ENCODE measurements at places on chromosomes 4 and X.

- no peak for DNase-seq
Observed at GRCh38 chrX:106948641-106949040, 28.4 kb downstream of the CLDN2 start.

- DNase-seq: no peak
Observed at GRCh38 chrX:40570346-40571093, 10.2 kb upstream of the ATP6AP2 start.

DNA sequence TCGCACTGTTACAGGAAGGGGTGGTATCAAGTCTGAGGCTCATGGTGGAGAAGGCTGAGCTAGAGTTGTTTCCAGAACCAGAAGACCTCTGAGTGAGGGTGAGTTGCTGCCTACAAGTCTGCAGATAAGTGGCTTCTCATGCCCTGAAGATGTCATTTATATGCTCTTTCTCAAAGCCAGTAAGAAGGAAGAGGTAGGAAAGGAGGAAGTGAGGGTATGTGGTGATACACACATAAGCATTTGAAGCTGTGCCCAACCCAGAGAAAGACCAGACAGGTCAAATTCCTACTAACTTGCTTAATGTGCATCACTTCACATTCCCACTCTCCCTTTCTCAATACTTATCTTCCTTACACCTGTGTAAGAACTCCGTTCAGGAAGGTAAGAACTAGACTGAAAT lies at the start of gene PPBP:
Gene PPBP, minus strand, starts transcription at position 130 of the 400 bp plus-strand sequence. Its CDS starts 87 bp downstream, at position 43.
- DNase-seq: no peak

DNA sequence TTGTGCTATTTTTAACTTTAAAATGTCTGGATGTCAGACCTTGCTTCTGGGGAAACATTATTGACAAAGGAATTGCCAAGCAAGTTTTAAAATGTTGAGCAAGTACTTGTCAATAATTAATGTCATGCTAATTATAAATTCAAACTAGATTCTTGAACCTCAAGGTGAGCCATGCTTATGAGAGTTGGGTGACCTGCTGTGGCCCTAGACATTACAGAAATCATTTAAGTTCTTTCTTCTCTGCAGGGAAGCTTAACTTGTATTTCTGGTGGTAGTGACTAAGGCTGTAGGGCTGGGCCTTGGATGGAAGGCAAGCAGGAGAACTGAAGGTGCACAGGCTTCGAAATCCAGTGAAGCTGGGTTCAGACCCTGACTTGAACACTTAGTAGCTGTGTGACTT lies 14.8 kb upstream of the UCHL1 start:
- no peak for DNase-seq

DNA sequence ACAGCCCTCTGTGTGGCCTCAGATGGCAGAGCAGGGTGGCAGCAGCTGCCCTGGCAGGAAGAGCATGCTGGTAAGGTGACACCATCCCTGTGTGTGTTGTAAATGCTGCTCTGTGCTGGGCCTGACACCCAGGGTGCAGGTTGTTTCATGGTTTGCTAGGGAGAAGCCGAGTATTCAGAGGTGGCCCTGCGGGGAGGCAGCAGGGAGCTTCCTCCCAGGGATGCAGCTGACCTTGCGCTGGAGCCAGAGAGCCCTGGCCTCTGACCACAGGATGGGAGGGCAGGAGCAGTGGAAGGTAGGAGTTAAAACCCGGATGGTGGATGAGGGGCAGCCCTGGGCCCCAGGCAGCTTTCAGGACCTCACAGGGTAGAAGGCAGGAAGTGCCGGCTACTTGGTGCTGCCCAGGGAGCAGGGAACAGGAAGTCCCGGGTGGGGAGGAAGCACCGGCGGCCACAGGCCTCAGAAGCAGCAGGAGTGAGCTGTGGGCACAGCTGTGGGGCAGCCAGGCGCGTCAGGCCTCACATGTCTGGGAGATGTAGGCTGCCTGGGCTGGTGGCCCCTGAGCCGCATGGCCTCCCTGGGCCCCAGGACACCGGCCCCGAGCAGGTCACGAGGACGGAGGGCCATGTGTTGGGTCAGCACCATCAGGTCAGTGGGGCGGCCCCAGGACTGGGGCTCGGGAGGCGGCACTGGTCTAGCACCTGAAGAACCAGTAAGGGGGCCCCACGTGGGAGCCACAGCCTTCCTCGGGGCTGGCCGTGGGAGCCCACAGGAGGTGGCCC lies 19.1 kb downstream of the SH3BP2 start:
- no peak for DNase-seq

GRCh38 chrX:107729558-107730297 lies 45.9 kb downstream of the TSC22D3 start:
- DNase-seq: no peak

- no peak for DNase-seq
Observed at GRCh38 chr4:189202869-189203271, 737.8 kb upstream of the FRG1 start.

DNA sequence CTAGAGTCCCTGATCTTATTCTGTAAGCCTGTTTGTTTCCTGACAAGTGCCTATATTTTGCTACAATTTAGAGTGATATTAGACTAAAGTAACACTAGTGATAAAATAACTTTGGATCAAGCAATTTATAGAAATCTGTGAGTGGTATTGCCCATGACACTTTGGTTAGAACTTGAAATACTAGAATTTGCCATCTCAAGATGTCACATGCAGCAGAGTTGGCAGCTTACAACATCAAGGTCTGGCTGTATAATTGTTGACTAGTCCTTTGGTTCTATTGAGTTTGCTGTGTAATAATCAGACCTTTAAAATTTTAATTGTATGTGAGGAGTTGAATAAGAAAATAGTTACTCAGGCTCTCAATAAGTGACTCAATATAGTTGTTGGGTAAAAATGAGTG lies 167.1 kb downstream of the RAPGEF2 start:
- DNase-seq: no peak

DNA sequence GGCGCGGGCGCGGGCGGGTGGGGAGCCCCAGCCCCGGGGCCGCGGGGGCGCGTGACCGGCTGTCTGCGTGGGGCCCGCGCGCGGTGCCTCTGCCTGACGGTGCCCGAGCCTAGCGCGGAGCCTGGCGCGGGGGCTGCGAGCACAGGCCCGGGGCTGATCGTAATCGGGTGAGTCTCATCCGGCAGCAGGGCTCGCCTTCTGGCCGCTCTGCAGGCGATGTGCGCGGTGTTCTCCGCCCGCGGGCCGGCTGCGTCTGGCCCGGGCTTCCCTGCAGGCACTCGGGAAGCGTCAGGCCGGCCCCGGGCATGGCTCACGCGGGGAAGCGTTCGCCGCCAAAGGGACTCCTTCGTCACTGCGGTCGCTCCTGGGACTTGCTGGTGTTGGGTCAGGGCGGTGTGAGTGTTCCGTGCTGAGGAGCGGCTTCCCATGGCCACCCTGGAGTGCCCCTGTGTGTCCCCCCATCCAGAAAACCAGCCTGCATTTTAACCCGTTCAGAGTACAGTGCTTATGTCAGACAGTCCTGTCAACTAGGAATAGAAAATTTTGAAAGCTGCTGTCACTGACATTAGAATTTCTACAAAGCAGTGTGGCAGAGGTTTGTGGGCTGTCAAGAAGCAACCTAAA lies 40.6 kb downstream of the FAM149A start:
- no peak for DNase-seq

- DNase-seq: no peak
Observed at GRCh38 chr4:54277691-54278090, 48.6 kb downstream of the PDGFRA start.

DNA sequence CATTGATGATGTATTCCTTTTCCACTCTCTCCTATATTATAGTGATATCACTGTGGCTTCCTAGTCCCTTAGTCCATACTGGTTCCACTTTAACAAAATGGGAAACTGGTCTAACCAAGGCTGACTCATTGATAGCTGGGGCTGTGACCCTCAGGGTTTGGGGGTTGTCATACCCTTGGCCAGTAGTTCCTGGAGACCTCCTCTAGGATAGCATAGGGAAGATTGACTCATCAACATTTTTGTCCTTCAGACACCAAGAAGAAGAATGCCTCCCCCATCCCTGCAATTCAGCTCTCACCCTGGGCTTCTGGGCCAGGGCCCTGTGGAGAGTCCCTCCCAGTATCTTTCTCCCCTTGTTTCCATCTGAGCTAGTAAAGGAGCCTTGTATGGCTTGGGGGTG lies 68.8 kb upstream of the PRPS1 start:
- DNase-seq: no peak

- DNase-seq: no peak
Observed at GRCh38 chrX:97547877-97548578, 664.3 kb downstream of the RPA4 start.

DNA sequence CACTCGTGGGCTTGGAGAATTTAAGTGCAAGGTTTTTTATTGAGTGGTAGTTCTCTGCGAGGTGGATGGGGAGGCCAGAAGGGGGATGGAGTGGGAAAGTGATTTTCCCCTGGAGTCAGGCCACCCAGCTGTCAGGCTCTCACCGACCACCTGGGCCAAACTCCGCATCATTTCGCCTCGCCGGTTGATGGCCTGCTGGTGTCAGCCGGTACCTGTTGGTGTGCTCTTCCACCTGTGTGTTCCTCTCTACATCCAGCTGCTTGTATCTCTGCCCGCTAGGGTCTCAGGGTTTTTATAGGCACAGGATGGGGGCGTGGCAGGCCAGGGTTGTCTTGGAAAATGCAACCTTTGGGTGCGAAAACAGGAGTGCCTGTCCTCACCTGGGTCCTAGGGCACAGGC lies 200.9 kb downstream of the DACH2 start:
- DNase-seq: no peak

DNA sequence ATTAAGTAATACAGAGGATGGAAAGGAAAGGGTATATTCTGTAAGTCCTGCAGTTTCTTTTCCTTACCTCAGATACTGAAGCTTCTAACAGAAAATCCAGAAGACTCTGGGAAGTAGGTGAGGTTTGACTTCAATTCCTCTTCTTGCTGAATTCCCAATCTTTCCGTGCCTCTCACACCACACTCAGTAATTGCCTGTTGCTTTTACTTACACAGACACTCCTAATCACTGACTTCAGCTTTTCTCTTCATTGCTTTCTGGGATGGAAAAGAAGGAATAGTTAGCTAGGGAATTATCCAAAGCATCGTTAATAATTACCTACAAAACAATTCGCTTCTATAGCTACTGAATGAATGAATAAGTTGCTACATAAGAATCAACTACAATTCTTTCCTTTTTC lies 163.6 kb downstream of the FBXO8 start:
- DNase-seq: no peak

DNA sequence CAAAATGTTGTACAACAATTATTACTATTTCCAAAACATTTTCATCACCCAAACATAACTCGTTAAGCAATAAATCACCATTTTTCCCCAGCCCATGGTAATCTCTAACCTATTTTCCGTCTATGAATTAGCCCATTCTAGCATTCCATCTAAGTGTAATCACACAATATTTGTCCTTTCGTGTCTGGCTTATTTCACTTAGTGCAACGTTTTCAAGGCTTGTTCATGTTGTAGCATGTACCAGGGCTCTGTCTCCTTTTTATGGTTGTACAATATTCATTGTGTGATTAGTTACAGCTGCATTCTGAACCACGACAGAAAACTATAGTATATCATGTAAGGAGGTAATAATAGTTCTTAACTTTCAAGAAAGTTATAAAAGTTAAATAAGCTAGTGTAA lies 656.0 kb upstream of the HS3ST1 start:
- DNase-seq: no peak

DNA sequence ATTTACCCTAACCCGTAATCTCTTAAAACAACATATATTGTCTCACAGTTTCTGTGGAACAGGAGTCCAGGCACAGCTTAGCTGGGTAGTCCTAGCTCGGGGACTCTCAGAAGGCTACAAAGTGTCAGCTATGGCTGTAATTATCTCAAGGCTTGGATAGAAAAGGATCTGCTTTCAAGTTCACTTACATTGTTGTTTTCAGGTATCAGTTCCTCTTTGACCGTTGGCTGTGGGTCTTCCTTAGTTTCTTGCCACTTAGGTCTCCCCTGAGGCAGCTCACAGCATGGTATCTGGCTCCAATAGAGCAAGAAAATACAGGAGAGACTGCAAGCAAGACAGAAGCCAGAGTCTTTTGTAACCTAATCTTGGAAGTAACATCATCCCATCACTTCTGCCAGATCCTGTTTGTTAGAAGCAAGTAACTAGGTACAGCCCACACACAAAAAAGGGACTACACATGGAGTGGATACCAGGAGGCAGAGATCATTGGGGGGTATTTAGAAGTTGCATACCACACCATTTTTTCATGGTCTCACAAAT lies 137.0 kb downstream of the MAGEB5 start:
- DNase-seq: no peak

GRCh38 chr4:2536193-2537010 lies at the start of gene FAM193A:
Gene FAM193A (plus strand): TSS chr4:2536647. CDS start chr4:2536916, 269 bp downstream.
- DNase-seq: peak; percentile 99
